NCI-H187 (cell line): ENCODE measurements at places on chromosomes 1 and 21.

GRCh38 chr1:234765181-234765580 lies 155.2 kb upstream of the IRF2BP2 start:
- no peak for DNase-seq

DNA sequence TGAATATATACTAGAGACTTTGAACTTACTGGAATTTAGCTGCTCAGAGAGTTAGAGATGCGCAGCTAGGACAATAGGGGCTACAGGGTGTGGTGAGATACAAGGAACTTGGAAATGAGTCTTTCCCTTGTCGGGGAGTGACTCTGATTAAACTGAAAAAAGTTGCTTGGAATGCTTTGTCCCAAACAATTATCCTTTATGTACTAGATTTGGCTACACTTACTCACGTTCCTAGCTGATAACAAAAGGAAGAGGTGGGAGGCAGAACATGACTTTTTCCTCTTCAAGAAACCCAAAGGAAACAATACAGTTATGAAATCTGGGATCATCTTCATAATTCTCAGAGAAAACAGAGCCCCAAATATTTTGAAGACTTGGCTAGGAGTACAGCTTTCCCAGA lies 6.9 kb upstream of the CGN start:
- no peak for DNase-seq

GRCh38 chr1:41045740-41046139 lies 24.2 kb upstream of the SLFNL1 start:
- no peak for DNase-seq

GRCh38 chr1:27045973-27046558 lies 33.4 kb upstream of the TENT5B start:
- peak; percentile 13 for DNase-seq

DNA sequence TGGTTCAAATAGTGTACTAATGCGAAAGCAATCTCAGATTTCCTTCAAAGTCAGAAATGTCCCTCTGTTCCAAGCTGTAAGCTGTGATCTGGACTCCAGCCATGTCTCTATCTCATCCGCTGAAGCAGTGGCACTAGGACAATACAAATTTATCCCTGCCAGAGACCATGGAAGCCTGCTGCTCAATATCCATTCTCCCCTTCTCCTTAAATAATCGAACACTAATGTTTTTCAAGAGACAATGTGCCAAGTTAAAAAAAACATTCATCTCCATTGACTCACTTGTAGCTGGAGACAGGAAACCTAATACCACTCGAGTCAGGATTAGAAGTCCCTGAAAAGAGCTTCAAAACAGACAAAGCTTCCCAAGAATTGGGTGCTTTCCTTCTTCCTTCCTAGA lies 38.5 kb upstream of the PGBD5 start:
- no peak for DNase-seq

GRCh38 chr1:77538956-77539518 lies 143.4 kb downstream of the ZZZ3 start:
- no peak for DNase-seq

DNA sequence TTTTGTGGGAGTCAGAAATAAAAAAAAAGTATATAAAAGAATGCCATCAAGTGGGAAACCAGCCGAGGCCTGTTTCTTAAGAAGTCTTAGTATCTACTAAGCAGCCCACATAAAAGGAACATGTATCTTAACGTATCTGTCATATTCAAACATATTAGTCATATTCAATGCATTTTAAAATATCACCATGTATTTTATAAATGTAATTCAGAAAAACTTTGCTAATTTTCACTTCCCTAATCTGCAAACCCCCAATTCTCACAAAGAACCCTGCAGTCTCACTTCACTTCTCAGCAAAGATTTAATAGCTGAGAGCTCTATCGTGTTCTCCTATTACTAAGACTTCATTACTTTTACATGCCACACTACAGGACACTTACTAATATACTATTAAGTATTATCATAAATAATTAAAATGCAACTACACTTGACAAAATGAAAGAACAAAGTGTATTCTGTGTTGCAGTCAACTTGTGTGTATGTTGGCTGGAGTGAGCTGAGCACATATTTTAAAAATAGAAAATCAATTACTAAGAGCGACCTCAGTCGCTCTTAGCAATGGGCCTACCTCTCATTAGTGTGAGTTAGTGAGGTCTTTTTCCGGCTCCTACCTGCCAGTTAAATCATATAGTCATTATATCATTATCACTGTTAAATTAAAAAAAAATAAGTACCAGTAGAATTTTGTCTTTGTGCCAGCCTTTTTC lies 484.3 kb downstream of the LMO4 start:
- no peak for DNase-seq

DNA sequence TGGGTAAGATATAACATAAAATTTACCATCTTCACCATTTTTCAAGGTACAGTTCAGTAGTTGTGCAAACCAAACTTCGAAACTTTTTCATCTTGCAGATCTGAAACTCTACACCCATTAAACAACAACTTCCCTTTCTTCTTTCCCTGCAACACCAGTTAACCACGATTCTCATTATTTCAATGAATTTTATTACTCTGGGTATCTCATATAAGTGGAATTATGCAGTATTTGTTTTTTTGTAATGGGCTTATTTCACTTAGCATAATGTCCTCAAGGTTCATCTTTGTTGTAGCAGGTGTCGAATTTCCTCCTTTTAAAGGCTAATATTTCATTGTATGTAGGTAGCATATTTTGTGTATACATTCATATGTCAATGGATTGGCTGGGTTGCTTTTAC lies 146.1 kb downstream of the SPATA46 start:
- DNase-seq: no peak

DNA sequence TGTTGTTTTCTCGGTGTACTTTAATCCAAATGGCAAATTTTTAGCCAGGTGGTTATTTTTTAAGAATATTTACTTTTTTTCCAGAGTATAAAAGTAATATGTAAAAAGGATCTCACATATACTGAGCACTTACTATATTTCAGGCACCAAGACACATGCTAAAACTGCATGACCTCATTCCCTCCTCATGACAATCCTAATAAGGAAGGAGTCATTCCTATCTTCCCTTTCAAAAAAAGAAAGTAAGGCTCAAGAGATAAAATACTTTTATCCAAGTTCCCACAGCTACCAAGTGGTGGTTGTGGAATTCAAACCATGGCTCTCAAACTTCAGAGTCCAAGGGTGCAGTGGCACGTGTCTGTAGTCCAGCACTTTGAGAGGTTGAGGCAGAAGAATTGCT lies 19.4 kb downstream of the ATP2B4 start:
- no peak for DNase-seq

GRCh38 chr1:7149080-7149838 lies 364.0 kb downstream of the CAMTA1 start:
- DNase-seq: no peak

DNA sequence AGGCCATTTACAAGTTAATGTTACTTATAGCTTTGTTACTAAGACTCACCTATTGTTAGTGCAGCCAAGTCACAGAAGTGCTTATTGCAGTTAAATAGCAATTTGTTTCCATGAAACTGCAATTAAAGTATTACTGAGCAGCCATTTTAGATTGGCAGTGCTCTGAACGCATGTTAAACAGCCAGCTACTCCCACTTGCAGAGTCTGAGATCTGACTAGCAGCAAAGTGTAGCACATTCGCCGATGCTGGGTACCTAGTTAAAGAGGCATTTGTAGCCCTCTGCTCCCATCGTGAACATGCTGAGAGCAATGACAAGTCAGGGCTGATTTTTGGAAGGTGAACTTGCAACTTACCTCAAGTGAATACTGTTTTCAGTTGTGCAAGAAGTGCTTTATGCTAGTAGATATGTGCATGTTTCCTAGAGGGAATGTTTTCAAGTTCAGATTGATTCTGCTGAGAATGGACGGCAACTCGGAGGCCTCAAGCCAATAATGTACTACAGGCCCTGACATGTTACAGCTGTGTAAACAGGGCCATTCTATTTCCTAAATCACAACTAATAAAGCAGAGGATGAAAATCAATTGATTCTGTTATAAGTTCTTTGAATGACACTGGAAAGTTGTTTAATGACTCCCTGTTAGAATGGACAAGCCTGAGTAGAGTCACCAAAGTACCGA lies 19.8 kb downstream of the LMO4 start:
- no peak for DNase-seq

DNA sequence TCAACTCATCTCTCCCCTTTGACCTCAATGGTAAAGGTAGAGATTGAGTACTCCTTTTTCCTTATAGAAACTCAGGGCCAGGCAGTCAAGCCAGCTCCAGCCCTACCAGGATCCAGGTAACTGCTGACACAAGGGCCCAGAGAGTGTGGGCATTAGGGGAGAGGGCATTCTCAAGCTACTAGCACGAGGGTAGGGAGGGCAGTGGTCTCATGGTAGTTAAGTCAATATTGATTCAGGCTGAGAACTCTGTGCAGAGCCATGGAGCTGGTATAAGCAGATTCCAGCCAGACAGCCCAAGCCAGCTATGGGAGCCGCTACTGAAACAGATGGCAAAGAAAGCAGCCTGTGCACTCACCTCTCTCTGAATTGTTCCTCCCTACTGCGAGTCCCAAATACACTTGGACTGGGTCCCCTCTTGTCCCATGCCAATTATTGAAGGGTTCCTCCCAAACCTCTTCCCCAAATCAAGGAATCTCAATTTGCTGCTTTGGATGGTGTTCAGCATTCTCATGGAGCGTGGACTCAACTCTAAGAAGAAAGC lies 2.8 kb downstream of the PI4KB start:
- DNase-seq: no peak

GRCh38 chr1:29805896-29806160 lies 569.5 kb downstream of the PTPRU start:
- DNase-seq: no peak

- no peak for DNase-seq
Observed at GRCh38 chr1:61293197-61293596, 210.8 kb downstream of the NFIA start.

DNA sequence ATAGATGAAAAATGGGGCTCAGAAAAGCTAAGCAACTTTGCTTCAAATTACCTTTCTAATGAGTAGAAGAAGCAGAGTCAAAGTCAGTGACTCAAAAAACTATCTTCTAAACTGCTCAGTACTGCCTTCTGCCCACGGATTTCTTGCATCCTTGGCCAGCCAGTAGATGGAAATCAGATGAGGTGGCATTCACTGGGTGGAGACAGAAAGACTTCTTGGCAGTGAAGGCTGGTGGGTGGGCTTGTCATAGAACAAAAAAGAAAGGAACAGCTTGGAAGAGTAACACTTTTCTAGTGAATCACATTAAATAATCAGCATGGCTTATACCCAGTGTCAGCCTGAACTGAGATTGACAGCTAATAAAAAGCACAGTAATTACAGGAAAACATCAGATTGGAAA lies 170.7 kb downstream of the ST6GALNAC5 start:
- DNase-seq: no peak

GRCh38 chr21:46248422-46248782 lies 19.8 kb upstream of the LSS start:
- DNase-seq: no peak

GRCh38 chr1:167342846-167343245 lies 122.2 kb downstream of the POU2F1 start:
- DNase-seq: no peak

- DNase-seq: no peak
Observed at GRCh38 chr1:6174621-6175410, 5.3 kb downstream of the CHD5 start.

GRCh38 chr1:159091607-159092031 lies 15.1 kb upstream of the AIM2 start:
- DNase-seq: no peak

DNA sequence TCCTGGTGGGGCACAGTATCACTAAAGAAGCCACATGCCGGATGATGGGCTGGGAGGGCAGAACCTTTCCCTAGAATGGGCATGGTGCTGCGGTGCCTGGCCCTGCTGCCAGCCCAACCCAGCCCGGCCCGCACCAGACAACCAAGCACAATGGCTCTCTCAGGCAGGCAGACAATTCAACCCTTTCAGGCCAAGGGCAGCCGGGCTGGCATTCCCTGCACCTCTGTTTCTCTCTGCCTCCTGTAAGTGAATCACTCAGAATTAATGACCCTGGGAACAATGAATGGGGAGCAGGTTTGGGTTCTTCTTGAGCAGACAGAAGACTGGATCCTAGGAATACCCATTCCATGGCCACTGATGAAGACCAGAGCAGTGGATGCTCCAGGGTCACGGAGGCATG lies 41.0 kb upstream of the IFFO2 start:
- no peak for DNase-seq

DNA sequence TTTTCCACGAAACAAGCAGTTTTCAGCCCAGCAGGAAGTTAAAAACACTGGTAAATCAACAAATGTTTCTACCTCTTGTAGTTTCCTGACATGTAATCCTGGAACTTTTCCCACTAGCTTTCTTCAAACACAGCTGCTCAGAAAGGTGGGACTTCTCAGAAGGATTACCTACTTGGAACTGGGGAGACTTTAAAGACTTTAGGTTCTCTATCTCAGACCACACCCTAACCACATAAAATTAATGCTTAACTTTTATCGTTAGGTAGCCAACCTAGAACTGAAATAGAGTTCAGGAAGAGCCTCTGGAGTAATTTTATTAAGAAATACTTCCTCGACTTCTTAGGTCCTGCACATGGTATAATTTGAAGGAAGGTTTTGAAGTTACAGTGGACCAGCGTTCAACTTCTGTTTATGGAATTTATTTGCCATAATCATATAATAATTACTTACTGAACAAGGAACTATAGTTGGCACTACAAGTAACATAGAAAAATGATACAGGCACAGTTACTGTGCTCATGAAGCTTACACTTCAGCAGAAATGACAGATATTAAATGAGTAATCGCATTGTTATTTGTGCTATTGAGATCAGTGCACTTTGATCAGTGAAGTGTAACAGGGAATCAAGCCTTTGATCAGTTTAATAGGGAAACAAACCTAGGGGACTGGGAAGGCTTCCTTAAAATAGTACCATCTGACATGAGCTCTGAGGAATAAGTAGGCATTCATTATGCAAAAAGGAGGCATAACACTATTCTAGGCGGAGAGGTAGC lies at the start of gene BCL2L15:
BCL2L15 (minus strand) TSS at position 180 of the 774 bp plus-strand sequence. CDS start 206 bp downstream, outside the sequence.
- DNase-seq: no peak

GRCh38 chr1:156420205-156421061 lies 51.4 kb downstream of the RHBG start:
- no peak for DNase-seq

DNA sequence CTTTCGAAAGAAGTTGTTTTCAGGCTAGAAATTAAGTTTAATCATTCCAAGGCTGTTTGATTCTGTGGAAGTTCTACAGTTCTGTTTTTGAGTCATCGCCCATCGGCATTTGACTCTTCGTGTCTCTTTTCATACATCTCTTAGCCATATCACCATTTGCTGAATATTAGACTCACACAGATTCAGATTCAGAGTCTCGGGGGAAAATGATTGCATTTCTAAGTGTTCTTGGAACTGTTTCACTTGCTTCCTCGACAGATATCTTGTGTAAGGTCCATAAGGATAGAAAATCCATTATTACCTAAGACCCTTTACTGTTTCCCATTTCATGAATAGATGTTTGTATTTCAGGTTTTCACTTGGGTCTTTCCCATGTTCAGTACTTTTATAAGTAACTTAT lies 237.0 kb upstream of the SGIP1 start:
- no peak for DNase-seq

- DNase-seq: no peak
Observed at GRCh38 chr1:115113766-115114165, 24.5 kb upstream of the TSPAN2 start.
